ENCODE measurements at places on chromosomes 7 and 10.

DNA sequence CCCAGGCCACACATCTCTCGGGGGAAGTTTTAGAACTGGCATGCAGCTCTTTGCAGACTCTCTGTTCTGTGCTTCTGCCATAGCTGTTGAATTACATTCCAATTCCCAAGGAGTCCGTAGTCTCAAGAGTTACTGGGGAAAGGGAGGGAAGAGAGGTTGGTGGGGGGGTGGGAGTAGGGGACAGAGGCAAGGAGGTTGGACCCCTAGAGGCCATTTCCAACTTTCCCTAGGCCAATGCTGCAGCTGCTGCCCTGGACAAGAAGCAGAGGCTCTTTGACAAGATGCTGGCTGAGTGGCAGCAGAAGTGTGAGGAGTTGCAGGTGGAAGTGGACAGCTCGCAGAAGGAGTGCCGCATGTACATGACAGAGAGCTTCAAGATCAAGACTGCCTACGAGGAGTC, 23.8 kb downstream of the MYH16 start:
- no peak for DNase-seq

DNA sequence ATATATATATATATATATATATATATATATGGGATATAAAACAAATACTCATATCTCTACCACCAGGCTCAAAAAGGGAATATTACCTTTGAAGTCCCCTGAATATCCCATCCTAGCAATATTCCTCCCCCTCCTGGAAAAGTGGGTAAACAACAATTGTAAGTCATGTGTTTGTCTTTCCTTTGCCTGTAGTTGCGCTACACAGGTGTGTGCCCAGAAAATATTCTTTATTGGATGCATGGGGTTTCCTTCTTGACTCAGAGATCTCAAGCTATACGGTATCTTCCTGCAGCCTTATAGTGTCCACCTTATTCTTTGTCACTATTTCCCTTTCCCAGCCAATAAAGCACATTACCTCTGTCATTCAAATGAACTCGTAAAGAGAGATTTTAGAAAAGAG, 54.2 kb downstream of the MET start:
- DNase-seq, result no peak

DNA sequence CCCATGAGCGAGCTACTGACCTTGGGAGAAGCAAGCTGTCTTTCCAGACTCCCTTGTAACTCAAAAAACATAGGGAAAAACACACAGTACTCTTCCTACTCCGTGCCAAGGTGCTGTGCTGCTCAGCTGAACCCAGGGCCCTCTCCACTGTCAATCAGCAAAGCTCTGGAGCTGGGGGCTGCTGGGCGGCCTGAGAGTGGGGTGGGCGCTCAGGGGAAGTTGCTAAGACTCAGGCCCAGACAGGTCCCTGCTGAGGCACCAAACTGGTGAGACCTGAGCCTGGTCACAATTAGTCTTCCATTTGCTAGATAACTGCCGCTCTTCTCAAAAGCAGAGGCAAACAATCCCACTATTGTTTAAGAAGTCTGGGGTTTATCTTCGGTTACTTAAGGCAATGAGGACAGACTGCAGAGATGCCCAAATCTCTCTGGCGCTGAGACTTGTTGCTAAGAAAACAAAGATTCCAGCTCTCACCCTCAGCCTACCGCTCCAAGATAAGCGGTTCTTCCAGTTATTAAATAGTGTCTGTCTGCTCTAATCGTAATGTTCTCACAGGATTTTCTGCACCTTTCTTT, 22.0 kb downstream of the STEAP1B start:
- DNase-seq, result no peak

DNA sequence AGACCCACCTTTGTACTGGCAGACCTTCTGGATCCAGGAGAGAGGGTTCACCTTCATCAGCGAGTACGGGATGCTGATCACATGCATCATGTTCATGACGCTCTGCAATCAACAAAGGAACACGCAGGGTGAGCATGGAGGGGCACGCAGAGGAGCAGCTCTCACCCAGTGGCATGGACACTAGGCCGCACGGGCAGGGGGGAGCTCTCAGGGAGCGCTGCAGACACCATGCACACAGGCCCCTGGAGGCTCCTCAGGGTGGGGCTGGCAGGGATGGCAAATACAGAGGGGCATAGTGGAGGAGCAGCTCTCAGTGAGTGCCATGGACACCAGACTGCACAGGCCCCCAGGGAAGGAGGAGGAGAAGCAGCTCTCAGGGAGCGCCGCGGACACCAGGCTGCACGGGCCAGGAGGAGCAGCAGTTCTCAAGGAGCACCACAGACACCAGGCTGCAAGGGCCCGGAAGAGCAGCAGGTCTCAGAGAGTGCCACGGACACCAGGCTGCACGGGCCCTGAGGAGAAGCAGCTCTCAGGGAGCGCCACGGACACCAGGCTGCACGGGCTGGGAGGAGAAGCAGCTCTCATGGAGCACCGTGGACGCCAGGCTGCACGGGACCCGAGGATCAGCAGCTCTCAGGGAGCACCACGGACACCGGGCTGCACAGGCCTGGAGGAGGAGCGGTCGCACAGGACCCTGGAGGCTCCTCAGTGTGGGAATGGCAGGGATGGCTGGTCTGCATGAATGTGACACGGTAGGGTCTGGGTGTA, 249.5 kb downstream of the ZMYND11 start:
- no peak for DNase-seq

DNA sequence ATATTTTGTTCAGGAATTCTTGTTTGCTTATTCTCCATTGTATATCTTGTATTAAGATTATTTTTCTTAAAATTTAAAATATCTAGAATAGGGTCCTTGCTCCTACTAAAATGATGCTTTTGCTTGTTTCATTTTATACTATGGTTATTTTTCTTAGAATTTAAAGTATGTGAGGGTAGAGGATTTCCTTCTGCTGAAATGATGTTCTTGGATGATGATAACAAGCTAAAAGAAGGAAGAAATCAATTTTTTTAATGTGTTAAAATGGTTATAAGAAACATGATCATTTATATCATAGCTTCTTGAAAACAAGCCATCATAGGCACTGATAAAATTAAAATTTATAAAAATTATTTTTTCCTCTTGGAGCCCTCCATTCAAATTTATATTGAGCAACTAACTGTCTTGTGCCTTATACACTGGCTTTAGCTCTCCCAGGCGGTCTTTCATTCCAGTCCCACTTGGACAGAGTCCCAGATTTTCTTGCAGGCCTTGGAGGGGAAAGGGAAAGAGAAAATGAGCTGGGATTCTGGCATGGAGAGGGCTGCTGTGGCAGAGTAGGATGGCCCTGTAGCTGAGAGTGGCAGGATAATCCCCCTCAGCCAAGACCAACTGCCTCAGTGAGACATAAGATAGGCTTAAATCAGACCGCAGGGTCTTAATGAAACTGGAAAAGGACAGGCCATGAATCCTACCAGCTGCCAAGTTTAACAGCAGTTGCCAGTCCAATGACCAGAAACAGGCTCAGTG, 60.2 kb downstream of the DNAJB9 start:
- DNase-seq, result no peak
